Chondrocyte (in vitro differentiated cells): ENCODE measurements at places on chromosomes 2 and 18. TPM values are rescaled to one million over a fixed set of nuclear protein-coding genes. Genes with fewer than 3 reads are reported as not detected.

MROH2A gene
- not detected in 3 replicates for total RNA-seq

POTEE gene
- total RNA-seq, result 0.15 to 1.2 TPM (median 0.92 TPM) in 3 replicates

ZNF532 gene
- 123 to 163 TPM (median 162 TPM) in 3 replicates for total RNA-seq

GRCh38 chr18:1039421-1039820 lies 134.8 kb downstream of the ADCYAP1 start:
- DNase-seq, result no peak
- H3K4me1 ChIP-seq, result peaks cover 13% of the 10 kb centered on the region
- no peaks in the 10 kb centered on the region for H3K27me3 ChIP-seq
- peaks cover 8% of the 10 kb centered on the region for H3K36me3 ChIP-seq

GRCh38 chr2:138581909-138582308 lies 80.3 kb downstream of the SPOPL start:
- no peak overlapping the region for H3K4me3 ChIP-seq
- DNase-seq, result no peak
- no peaks in the 10 kb centered on the region for H3K4me1 ChIP-seq
- no peaks in the 10 kb centered on the region for H3K27me3 ChIP-seq
- H3K36me3 ChIP-seq, result peaks cover 33% of the 10 kb centered on the region
- no peak overlapping the region for H3K27ac ChIP-seq

DNA sequence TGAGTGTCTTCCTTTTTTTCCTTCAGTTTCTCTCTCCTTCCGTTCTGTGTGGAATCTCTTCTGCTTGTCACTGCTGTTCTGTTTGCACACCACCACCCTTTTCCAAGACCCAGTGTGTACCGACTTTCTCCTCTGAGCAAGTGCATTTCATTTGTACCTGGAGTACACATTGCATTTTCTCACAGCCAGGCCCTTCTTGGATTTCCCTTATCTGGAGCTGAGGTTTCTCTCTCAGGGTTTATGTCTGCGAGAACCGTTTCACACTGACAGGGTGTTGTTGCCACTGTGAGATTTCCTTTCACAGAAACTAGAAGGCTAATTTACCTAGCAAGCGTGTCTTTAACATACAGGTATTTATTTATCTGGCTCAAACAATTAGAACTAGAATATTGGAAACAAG lies 26.2 kb downstream of the NCOA1 start:
- no peak overlapping the region for H3K27ac ChIP-seq
- no peak for DNase-seq
- peaks cover 22% of the 10 kb centered on the region for H3K4me1 ChIP-seq
- no peaks in the 10 kb centered on the region for H3K36me3 ChIP-seq

- no peaks in the 10 kb centered on the region for H3K36me3 ChIP-seq
- peak overlapping the region; percentile 77 for H3K4me3 ChIP-seq
- peak overlapping the region; percentile 98 for H3K27ac ChIP-seq
- no peaks in the 10 kb centered on the region for H3K27me3 ChIP-seq
Observed at GRCh38 chr2:70141212-70141901, 49.5 kb downstream of the C2orf42 start.

DNA sequence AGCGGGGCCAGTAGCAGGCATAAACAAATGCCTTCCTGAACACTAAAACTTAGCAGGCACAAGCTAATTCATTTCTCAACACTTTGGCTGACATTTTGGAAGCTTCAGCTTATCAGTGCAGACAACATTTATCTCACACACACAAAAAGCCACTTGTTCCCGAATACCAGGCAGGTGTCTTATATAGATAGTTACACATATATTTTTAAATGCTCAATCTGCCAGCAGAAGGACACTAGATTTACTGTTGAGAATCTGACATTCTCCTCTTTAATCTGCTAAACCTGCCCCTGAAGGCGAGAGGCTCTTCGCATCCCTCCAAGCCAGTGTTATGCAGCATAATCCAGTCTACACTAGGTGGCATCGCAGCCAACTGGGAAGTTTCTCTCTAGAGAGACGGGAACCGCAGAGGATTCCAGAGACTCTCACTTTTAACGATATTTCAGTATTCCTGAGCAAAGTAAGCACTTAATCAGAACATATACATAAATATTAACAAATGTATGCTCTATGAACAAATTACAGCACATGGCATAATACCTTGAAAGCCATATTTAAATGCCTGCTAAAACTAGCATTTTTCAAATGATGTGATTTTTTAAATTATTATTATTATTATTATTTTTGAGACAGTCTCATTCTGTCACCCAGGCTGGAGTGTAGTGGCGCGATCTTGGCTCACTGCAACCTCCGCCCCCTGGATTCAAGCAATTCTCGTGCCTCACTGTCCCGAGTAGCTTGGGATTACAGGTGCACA lies 90.2 kb upstream of the SCG2 start:
- no peak overlapping the region for H3K4me3 ChIP-seq
- peak overlapping the region; percentile 5 for H3K27ac ChIP-seq
- DNase-seq, result no peak
